Fibroblast of the aortic adventitia (primary cell): ENCODE measurements at places on chromosomes 11 and 22. TPM values are rescaled to one million over a fixed set of nuclear protein-coding genes. Genes with fewer than 3 reads are reported as not detected.

NTM gene
- total RNA-seq: 3.4 and 52.2 TPM in 2 replicates

GLB1L3 gene
- total RNA-seq: not detected in 2 replicates

SCGB1A1 gene
- not detected in 2 replicates for total RNA-seq

LARGE1 gene
- 15.0 and 124 TPM in 2 replicates for total RNA-seq

C22orf31 gene
- total RNA-seq: not detected in 2 replicates

SCN2B gene
- total RNA-seq: 0.33 TPM in 1 of 2 replicates, not detected in the other

F2 gene
- not detected in 2 replicates for total RNA-seq
